ENCODE measurements at places on chromosomes 12 and 14.

DNA sequence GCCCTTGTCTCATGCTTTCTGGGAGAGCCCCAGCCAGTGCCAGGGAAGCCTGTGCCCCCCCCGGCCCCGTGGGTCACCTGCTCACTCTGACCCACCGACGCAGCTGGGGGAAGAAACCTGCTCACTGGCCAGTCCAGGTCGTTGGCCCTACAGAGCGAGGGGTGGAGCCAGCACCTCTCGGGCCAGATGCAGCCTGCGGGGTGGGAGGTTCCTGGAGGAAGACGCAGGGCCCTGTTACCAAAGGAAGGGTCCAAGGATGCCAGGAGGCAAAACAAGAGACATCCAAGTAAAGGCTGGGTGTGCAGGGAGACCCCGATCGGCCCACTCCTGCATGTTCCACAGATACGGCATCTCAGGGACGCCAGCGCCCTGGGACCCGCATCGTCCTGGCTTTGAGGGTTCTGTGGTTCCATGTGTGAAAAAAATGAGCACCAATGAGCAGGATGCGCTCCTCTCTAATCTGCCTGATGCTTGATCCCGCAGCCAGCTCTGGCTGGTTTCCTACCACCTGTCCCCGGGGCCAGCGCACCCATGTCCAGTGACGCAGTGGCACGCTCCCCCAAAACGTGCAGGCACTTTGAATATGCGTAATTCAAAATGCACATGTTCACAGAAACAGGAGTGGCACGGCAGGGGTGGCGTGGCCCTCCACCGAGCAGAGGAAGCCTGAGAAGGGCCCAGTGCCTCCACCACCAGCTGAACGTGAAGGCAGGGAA lies 66.0 kb upstream of the GALNT9 start:
- no peak for DNase-seq

DNA sequence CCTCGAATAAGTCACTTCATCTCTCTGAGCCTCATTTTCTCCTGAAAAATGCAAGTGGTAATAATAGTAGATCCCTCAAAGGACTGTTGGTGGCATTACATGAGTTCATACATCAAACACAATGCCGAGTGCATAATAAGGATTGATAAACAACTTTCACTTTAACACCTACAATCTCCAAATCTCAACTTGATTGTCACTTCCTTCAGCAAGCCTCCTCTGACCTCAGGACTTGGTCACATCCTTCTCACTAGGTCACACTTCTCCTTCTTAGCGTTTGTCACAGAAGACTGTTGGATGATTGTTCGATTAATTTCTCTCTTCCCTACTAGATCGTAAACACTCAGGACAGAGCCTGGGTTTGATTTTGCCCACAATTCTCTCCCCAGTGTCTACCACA lies 7.9 kb upstream of the PRKAB1 start:
- DNase-seq = no peak

DNA sequence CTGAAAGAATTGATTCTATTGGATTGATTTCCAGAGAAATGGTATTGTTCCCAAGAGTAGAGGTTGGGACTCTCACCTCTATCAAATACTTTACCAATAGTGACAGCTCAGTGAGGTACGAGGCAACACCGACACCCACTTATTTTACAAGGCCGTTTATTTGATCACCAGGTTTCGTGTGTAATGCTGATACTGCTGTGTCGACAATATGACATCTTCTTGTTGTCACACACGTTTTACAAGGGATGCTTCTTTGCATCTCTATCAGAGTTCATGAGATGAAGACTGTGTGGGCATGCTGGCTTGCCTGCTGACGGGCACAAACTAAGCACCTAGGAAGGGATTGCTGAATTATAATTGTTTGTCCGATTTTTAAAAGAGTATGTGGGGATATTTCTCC lies 217.8 kb upstream of the EGLN3 start:
- no peak for DNase-seq

- no peak for DNase-seq
Observed at GRCh38 chr12:88145567-88146505, 3.7 kb downstream of the TMTC3 start.

- no peak for DNase-seq
Observed at GRCh38 chr12:88538250-88538649, 42.0 kb downstream of the KITLG start.

- DNase-seq = no peak
Observed at GRCh38 chr12:56103823-56104108, 593 bp upstream of the PA2G4 start.

DNA sequence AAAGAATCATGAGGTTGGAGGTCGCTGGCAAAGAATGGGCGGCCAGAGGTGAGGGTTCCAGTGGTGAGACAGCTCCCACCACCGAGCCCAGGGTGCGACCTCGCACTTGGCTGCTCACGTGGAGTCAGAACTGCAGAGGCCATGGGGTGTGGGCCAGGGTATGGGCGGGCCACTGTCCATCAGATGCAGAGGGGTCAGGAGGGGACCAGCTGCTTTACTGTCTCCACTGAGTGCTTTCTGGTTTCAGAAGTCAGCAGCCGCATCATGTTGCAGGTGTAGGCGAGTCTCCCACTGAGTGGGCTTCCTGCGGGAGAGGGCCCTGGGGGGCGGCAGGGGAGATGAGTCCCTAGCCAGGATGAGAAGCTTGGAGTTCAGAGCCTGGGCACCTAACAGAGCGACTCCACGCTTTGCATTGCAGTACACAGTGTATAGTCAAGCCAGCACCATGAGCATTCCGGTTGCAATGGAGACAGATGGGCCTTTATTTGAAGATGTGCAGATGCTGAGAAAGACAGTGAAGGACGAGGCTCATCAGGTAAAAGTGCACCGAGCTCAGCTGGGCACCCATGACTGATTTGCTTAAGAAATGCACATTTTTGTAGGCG lies 46.9 kb upstream of the DYNC1H1 start:
- no peak for DNase-seq

- peak; percentile 45 for DNase-seq
Observed at GRCh38 chr12:118981285-118982211, at the start of gene SRRM4. Gene SRRM4, plus strand, starts transcription at chr12:118981541. Its CDS starts 342 bp downstream, at chr12:118981883.

GRCh38 chr14:54472315-54472714 lies 16.5 kb downstream of the GMFB start:
- DNase-seq = no peak

All from hematopoietic multipotent progenitor cell (in vitro differentiated cells).